ENCODE measurements at places on chromosomes 4 and X. TPM values are rescaled to one million over a fixed set of nuclear protein-coding genes. Genes with fewer than 3 reads are reported as not detected.

DNA sequence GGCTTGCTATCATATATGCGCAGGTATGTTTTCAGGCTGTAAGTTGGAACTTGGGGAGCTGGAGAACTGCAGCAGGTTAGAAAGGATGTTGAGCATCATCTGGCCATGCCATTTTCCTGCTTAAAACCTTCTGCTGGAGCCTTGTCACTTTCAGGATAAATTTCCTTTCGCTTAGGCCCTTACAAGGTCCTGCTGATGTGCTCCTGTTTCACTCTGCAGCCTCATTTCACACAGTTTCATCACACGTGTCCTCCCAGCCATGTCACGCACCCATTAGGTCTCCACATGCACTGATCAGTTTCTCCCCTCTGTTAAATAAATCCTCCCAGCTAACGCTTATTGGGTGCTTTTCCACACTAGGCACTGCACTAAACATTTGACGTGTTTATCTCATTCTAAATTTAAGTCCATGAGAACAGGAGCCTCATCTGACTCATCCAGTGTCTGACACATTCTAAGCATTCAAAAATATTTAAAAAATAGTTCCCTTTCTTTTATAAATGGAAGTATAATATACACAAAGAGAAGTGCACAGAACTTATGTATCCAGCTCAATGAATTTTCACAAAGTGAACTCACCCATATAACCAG, 14.5 kb downstream of the SOD3 start:
- no peak for DNase-seq
- H3K27me3 ChIP-seq = no peaks in the 10 kb centered on the region
- no peak overlapping the region for H3K4me3 ChIP-seq
- no peak overlapping the region for H3K27ac ChIP-seq

GRCh38 chrX:15956681-15957080, 102.1 kb upstream of the AP1S2 start:
- no peak overlapping the region for H3K27ac ChIP-seq
- H3K4me1 ChIP-seq = no peaks in the 10 kb centered on the region
- no peak for DNase-seq
- no peaks in the 10 kb centered on the region for H3K36me3 ChIP-seq
- no peak overlapping the region for H3K4me3 ChIP-seq

- no peak for DNase-seq
- no peak overlapping the region for H3K4me3 ChIP-seq
- H3K27me3 ChIP-seq = no peaks in the 10 kb centered on the region
- H3K4me1 ChIP-seq = no peaks in the 10 kb centered on the region
- no peaks in the 10 kb centered on the region for H3K36me3 ChIP-seq
These were observed 1038.3 kb upstream of the SLIT2 start for GRCh38 chr4:19213388-19213787.

- no peak overlapping the region for H3K27ac ChIP-seq
- DNase-seq = no peak
- no peaks in the 10 kb centered on the region for H3K27me3 ChIP-seq
These were observed 51.2 kb downstream of the OR13H1 start for GRCh38 chrX:131595120-131595519.

DNA sequence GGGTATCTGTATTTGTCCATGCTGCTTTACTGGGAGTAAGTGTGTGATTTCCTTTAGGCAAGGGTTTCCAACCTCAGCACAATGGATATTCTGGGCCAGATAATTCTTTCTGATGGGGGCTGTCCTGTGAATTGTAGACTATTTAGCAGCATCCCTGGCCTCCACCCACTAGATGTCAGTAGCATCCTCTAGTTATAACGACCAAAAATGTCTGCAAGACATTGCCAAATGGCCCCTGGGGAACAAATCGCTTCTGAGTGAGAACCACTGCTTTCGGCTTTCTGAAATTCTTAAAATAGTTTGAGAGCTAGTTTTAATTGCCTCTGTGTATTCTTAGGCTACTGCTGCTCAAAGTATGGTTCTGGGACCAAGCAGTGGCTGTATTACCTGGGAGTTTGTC, 81.2 kb upstream of the GPM6B start:
- no peaks in the 10 kb centered on the region for H3K36me3 ChIP-seq
- no peaks in the 10 kb centered on the region for H3K27me3 ChIP-seq
- H3K27ac ChIP-seq = peak overlapping the region; percentile 74
- H3K4me3 ChIP-seq = no peak overlapping the region
- peaks cover 4% of the 10 kb centered on the region for H3K4me1 ChIP-seq
- DNase-seq = no peak

DNA sequence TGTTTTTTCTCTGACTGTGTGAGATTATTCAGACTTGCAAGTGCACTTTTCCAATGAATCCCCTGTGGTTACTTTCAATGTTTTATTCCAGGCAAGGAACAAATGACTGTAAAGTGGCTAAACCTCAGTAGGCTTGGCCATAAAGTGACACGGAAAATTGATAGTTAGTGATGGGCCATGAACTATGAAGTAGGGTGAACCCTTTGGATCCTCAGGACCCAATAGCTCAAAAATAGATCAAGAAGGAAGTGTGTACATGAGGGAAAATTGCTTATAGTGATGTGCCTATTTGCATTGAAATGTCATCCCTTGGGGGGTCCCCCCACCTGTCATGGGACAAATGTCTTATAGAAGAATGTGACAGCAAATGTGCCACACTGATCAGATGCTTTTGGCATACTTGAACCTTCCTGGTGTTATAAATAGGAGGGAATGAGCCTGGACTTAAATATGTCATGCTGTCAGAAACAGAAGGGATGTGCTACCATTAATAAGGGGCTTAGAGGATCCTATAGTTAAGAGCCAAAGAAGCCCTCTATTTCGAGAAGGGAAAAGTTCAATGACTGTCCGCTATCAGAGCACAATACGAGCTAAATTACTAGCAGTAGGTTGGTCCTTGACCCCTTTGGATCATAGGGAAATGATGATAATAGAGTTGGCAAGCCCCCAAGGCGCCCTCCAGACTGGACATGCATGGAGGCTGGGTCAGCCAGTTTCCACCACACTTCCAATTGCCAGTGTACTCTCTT, 30.3 kb downstream of the SLC16A2 start:
- no peak for DNase-seq
- H3K27ac ChIP-seq = no peak overlapping the region
- no peaks in the 10 kb centered on the region for H3K27me3 ChIP-seq
- H3K4me1 ChIP-seq = no peaks in the 10 kb centered on the region

DNA sequence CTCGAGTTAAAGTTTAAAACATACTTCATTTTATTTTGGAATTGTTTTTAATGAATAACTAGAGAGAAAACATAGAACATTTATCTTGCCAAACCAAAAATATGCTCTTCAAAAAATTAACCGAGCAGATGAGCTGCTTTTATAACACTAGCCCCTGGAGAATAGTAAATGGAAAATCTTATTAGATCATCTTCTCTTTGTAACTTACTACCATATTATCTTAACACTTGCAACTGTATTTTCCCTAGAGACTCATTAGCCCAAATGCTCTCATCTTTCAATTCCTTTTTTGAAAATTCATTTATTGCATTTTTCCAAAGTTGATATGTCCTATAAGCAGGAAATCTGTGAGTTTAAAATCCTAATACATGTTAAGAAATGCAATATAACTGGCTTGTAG, 143.3 kb downstream of the CAMK2D start:
- no peaks in the 10 kb centered on the region for H3K36me3 ChIP-seq
- H3K27me3 ChIP-seq = no peaks in the 10 kb centered on the region
- no peak overlapping the region for H3K27ac ChIP-seq
- H3K4me3 ChIP-seq = no peak overlapping the region

DNA sequence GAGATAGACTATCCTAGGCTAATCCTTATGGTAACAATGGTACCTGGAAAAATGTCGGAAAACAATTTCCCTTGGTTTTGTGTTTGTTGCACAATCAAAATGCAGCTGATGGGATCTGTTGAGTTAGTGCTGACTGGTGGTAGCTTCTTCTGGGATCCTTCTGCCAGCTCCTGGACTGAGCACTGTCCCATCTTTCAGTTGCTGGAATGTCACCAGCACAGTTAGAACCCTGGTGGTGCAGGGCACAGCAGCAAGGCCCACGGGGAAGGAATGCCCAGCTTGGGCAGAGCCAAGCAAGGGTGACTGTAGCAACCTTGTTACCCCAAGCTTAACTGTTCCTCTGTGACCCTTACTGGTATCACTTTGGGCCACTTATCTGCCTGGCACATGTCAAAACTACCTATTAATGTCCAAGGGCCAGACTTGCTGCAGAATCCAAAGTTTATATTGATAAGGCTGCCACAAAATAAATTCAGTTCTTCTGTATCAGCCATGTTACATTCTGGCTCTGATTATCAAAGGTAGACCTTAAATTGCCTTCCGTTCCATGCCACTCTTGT, 53.1 kb downstream of the GK start:
- no peak overlapping the region for H3K4me3 ChIP-seq
- H3K27me3 ChIP-seq = no peaks in the 10 kb centered on the region
- DNase-seq = no peak
- H3K4me1 ChIP-seq = no peaks in the 10 kb centered on the region
- no peak overlapping the region for H3K27ac ChIP-seq
- H3K36me3 ChIP-seq = no peaks in the 10 kb centered on the region

- DNase-seq = no peak
- H3K27ac ChIP-seq = no peak overlapping the region
- no peaks in the 10 kb centered on the region for H3K4me1 ChIP-seq
- no peaks in the 10 kb centered on the region for H3K36me3 ChIP-seq
- H3K4me3 ChIP-seq = no peak overlapping the region
These were observed 2029.9 kb upstream of the AGA start for GRCh38 chr4:179472164-179472563.

The ARMCX4 gene
- 7.7 TPM for total RNA-seq

The MAML3 gene
- 5.0 TPM for total RNA-seq

The OPRPN gene
- total RNA-seq = not detected
